ENCODE measurements at places on chromosomes 6 and 20.

- DNase-seq: no peak
These were observed 39.9 kb downstream of the SCGN start for GRCh38 chr6:25691894-25692293.

DNA sequence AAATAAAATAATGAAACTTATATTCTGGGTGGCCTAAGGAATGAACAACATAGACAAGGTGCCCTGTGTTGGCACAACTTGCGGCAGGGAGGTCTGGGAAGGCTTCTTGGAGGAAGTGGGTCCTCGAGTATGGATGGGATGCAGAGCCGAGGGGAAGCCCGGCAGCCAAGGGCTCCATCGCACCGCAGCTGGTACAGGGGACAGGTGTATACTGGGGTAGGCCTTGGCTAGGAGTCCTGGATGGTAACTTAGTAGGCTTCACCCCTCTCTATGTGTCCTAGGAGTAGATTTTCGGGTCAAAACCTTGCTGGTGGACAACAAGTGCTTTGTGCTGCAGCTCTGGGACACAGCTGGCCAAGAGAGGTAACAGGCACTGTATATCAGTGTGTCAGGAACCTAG, 28.0 kb downstream of the RAB44 start:
- DNase-seq: no peak

- no peak for DNase-seq
These were observed 42.0 kb downstream of the PTPRK start for GRCh38 chr6:128478230-128479047.

DNA sequence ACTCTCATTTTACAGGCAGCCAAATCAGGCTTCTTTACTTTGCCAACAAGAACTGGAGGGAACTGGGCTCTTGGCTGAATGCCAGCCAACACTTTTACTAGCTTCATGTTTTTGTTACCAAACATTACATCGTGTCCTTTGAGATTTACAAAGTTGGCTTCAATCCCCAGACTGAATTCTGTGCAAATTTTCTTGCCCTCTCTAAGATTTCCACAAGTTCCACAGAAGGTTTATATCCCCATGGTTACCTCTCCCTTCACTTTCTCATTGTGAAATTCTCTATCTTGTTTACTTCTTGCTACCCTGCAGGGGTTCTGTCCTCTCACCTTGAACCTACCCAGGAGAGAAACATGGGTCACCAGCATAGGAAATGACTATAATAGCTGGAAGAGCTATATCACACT, 37.6 kb upstream of the PLCB1 start:
- no peak for DNase-seq

GRCh38 chr6:125346201-125346925, 44.6 kb upstream of the HDDC2 start:
- DNase-seq: no peak

DNA sequence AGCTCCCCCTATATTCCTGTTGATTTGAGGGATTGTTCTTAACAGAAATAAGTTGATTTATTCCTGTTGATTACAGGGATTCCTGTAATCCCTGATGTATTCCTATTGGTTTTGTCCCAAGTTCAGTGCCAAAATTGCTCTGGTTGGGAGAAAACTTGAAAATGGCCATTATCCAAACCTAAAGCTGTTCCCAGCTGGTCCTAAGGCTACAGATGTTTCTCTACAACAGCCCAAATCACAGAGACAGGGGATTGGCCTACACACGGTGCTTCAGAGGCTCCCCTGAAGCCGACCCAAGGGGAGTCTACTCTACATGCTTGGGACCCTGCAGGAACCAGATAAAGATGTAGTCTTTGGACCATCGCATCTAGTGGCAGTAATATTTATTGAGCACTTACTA, 99.0 kb upstream of the AKAP12 start:
- DNase-seq: no peak

DNA sequence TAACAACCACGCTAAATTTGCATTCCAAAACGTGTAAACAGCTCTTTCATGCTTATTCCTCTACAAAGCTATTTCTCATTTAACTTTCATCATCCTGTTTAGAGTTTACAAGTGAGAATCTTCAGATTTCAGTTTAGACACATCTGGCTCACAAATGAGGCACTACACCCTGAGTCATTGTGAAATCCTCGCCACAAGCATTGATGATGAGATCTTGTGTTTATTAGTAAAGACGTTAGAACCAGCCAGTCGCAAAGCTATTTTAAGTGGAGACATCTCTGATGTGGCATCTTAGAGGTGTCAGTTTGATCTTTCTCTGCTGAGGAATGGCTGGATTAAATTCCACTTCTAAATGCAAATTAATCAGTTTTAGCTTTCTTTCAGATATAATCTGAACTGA, 8.3 kb upstream of the ISM1 start:
- peak; percentile 34 for DNase-seq

- no peak for DNase-seq
These were observed 93.6 kb upstream of the FAM184A start for GRCh38 chr6:119171864-119172588.

GRCh38 chr20:46230801-46231282, 77.5 kb downstream of the CDH22 start:
- no peak for DNase-seq

DNA sequence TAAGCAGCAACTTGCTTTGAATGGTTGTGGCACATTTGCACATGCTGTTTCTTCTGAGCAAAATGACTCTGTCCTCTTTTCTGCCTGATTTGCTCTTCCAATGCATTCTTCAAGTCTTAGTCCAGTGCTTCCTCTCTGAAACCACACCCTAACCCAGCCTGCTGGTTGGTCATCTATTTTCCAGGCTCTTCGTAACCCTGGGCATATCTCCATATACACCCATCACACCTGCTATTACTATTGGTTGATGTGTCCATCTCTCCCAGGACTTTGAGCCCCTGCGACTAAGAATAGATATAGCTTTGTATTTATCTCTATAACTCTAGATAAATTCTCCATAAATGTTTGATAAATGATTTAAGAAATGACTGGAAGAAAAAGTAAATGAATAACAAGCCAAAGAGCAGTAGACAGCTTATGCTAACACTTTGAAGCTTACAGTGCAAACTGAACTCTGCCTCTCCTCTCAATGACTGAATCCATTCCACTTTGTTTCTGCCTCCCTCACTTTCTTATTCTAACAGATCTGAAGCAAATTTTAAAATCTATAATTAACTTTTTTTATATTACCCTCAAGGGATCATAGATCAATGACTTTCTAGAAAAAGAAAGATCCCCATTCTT, 59.7 kb upstream of the NT5E start:
- no peak for DNase-seq
